ENCODE measurements at places on chromosomes 2 and 18.

DNA sequence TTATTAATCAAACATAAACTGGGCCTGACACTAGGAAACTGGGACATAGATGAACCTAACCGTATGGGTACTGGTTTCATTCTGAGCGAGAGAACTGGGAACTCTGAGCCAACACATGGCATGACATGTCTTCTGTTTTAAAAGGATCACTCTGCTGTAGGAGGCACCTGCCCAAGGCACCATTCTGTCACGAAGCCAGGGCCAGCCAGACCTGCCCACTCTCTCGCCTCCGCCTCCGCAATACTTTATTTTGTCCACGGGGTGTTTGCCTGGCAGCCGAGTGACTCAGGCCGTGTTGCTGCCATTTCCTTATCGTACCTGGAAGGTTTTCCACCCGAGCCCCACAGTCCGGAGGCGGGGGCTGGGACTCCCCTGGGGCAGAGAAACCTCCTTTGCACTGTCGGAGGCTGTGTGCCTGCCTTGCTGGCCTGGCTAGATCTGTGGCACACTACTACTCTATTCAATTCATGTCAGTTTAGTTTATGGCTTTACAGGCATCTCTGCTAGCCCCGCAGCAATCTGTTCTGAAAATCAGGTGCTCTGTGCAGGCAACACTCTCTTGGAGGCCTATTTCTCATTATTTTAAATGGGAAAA is 120.4 kb upstream of the ACKR3 start:
- DNase-seq: no peak

DNA sequence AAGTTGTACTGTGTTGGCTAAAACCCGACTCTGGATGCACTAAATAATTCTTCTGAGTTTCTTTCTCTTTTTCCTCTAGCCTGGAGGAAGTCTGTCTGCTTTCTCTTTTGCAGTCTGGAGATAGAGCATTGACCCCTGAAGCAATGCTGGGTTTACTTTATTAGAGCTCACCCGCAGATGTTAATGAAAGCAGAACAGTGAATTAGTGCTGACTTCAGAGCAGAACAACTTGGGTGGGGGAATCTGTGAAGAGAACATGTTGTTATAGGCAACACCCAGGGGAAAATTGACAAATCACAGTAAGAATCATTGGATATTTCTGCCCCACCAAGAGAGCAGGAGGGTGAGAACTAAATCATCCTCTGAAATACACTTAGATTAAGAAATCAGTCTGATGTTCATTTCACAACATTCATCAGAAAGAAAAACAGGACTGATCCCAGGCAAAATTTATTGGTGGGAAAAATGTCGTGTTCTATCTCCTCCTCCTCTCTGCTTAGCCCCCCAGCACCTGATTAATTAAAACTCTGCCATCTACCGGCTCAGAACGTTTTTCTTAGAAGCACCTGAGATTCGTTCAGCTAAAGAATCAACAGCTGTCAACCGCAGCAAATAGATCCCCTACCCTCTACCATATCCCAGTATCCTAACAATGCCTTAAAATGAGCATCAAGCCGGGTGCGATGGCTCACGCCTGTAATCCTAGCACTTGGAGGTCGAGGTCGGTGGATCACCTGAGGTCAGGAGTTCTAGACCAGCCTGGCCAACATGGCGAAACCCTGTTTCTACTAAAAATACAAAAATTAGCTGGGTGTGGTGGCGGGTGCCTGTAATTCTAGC is 165.1 kb downstream of the FMNL2 start:
- no peak for DNase-seq

- DNase-seq: no peak
Measured at GRCh38 chr2:71941726-71942525, 205.7 kb downstream of the CYP26B1 start.

DNA sequence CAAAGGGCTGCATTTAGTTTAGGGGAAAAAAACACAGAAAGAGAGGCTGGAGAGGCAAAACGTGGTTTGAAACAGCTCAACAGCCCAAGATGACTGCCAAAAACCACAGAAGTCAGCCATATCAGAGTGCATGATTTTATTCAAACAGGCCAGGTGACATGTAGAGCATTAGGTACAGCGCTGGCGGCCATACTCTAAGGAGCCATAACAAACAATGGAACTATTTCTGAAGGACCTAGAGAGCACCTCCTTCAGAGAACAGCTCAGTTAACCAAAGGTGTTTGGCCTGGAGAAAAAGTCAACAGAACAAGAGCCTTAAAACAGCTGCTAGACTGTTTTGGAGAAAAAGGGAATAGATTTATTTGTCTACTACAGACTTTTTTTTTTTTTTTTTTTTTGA is 2.6 kb downstream of the THADA start:
- no peak for DNase-seq

- DNase-seq: peak; percentile 76
Measured at GRCh38 chr2:151922845-151923666, 94.8 kb upstream of the ARL5A start.

- no peak for DNase-seq
Measured at GRCh38 chr2:15825276-15825980, 114.9 kb upstream of the MYCN start.

GRCh38 chr2:44315945-44316344 is 40.7 kb downstream of the SLC3A1 start:
- DNase-seq: no peak

- DNase-seq: no peak
Measured at GRCh38 chr18:44033144-44033701, 647.5 kb upstream of the SETBP1 start.

GRCh38 chr2:191103774-191104173 is 47.0 kb downstream of the STAT4 start:
- no peak for DNase-seq

DNA sequence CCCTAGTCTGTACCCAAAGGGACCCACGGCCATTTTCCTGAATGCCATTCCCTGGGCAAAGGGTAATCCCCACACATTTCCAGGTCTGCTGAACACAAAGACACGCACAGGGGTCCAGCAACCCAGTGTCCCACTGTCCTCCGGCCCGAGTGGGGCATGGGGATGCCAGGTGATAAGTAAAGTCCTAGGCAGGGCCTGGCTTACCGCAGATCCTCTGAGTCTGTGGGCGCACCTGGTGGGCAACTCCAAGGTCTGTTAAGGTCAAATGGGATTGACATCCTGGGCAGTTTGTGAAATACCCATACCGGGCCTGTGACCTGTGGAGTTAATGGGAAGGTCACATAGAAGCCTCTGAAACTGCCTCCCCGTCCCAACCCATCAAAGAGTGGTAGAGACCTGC is 116.1 kb downstream of the EIPR1 start:
- DNase-seq: no peak

- no peak for DNase-seq
Measured at GRCh38 chr18:25284281-25284680, 67.7 kb downstream of the ZNF521 start.

GRCh38 chr2:101734505-101735165 is 37.1 kb downstream of the MAP4K4 start:
- no peak for DNase-seq

- no peak for DNase-seq
Measured at GRCh38 chr18:34864836-34865497, 154.9 kb downstream of the DTNA start.
